WTC11 (cell line): ENCODE measurements at places on chromosomes 11 and 22. TPM values are rescaled to one million over a fixed set of nuclear protein-coding genes. Genes with fewer than 3 reads are reported as not detected.

MYO18B gene
- total RNA-seq: 0.55 to 1.4 TPM (median 0.96 TPM) in 3 replicates

- DNase-seq: no peak
Observed at GRCh38 chr11:47187723-47188122, 1.5 kb upstream of the PACSIN3 start.

GRCh38 chr22:17063411-17064106 is 21.2 kb upstream of the IL17RA start:
- DNase-seq: no peak

GRCh38 chr11:22666688-22667439 is 453 bp downstream of the GAS2 start:
- DNase-seq: peak; percentile 77

DNA sequence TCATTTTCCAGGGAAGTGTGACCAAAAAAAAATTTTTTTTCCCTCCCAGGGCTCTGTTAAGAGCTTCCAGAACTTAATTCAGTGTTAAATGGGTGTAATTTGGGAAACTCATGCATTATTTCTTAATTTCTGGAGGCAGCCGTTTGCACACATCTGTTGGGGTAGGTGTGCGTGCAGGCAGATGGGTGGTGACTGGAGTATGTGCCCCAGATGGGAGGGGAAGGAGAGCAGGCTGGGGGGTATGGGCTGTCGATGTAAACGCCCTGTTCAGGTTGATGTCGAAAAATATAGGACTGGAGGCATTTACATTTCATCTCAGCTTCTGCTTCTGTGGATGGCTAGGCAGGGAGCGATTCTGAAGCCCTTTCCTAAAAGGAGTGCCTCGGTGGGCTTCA is 13.7 kb upstream of the SHISAL1 start:
- DNase-seq: no peak

DNA sequence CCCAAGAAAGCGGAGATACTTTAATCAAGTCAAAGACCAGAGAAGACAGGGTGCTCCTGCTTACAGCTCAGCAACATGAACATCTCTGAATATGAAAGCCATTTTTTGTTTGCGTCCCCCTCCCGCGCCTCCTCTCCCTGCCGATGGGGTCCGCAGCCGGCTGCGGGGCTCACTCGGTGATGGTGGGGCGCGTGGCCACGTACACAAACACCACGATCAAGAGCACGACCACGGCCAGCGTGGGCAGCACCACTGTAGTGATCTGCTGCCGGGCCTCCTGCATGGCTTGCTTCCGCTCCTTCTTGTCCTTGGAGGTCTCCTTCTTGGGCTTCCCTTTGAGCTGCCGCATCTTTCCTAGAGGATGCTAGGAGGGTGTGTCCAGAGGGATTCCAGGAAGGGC is 64.3 kb downstream of the SMCO4 start:
- no peak for DNase-seq

GRCh38 chr11:130131961-130132850 is 27.4 kb upstream of the ST14 start:
- peak; percentile 67 for DNase-seq

DNA sequence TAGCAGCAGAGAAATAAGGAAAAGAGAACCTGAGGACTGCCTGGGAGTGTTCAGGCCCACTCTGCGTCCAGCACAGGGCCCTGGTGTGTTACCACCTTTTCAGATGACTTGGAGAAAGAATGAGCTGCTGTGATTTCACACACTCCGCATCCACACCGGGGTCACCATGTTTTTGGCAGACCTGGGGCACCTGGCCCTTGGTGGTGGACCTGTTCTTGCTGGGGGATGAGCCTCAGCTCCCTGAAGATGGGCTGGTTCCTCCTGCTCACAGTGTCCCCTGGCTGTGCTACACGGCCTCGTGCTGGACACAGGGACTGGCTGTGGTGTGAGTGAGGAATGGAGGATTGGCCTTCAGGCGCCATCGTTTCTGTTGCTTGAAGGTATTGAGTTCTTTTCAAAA is 1381.4 kb downstream of the TBC1D22A start:
- DNase-seq: no peak

DNA sequence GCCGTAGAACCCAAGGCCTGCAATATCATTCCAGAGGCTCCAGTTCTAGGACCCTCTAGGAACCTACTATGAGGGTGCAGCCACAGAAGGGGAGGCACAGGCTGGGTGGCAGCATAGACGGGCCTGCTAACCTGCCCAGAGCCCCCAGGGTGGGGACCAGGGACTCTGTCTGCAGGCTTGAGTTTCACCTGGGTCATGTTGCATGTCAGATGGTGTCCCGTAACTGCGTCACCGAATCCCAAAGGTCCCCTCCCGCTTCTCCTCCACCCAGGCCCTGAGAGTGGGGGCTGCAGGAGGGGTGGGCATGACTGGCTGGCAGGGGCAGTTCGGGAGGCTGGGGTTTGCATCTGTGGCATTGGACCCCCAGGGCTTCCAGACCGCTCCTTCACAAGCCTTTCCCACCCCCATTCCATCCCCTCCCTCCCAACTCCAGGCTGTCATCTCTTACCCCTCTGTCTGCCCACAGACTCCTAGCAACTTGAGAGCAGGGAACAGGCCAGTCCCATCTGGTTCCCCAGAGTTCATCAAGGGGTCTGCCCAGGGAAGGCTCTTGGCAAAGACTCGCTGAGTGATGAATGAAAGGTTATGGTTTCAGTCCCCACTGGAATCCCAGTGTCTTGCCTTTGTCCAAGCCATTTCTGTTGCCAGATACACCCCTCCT is 16.3 kb downstream of the MYO7A start:
- no peak for DNase-seq

- DNase-seq: no peak
Observed at GRCh38 chr22:40076702-40077645, 82.2 kb downstream of the FAM83F start.

DNA sequence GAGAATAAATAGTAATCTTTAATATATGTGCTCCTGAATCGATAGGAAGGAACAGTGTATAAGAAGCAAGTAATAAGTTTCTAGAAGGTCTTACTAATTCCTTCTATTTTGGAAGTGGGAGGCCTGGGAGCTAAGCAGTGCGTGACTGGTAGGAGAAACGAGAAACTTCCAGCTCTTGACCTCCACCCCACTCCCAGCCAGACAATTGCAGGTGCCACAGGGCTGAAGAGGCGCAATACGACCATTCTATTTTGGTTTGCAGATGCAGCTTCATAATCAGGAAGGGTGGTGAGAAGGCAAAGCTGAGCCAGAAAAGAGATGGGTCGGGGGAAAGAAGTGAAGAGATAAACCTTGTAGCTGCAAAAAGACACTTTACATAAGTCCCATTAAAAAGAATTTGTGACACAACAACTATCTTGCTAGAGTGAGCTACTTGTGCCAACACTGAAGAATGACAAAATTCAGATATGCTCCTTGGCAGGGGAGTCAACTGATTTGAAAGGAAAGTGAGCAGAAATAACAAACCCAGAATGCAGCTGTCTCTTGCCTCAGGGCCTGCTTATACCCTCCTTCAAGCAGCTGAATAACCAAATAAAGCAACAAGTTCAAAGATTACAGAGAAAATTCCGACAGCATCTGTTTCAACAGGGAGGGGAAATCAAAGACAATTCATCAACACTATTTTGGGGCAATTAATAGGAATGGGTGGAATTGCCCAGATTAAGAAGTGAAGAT is 35.1 kb downstream of the GRIA4 start:
- no peak for DNase-seq

DNA sequence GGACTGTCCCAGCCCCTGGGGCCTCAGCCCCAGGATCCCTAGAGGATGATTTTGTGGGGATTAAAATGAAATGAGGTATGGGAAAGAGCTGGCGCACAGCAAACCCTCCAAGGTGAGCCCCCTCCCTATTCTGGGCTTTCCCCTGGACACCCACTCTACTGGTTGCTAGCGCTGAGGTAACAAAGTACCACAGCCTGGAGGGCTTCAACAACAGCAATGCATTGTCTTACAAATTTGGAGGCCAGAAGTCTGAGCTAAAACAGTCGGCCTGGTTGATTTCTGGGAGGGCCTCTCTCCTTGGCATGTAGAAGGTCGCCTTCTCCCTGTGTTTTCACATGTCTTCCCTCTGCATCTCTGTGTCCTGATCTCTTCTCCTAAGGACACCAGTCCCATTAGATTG is 913.6 kb downstream of the NTM start:
- peak; percentile 16 for DNase-seq

- peak; percentile 22 for DNase-seq
Observed at GRCh38 chr22:23071230-23072076, 1.1 kb downstream of the GNAZ start.

DNA sequence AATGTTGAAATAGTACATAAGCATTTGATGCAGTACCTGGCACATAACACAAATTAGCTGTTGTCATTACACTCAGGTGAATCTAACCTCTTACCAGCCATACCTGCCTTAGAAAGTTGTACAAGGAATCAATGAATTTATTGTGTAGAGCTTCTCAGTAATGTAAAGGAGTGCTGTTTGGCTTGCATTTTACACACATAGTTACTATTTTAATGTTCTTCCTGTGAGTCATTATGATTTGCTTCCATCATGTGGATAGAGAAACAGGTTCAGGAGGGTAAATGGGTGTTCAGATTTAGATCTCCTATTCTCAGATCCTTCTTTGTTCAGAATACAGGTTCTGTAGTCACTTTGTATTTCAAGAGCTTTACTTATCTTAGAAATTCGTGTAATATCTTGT is 27.6 kb upstream of the RCE1 start:
- no peak for DNase-seq

DNA sequence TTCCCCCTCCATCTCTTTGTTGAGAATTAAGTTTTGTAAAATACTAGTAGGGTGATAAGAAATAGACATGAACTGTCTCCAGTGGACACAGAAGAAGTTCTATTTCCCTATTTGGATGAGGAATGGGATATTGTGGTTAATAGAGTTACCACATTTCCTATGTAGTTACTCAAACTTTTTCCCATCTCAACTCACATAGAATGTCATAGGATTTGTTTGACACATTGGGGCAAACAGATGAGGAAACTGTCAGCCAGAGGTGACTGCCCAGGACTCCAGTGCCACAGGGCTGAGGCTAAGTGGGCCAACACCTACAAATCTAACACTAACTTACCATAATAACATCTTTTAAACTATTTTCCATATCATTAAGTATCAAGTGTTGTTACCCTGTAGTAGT is 58.3 kb downstream of the CCDC83 start:
- no peak for DNase-seq

DNA sequence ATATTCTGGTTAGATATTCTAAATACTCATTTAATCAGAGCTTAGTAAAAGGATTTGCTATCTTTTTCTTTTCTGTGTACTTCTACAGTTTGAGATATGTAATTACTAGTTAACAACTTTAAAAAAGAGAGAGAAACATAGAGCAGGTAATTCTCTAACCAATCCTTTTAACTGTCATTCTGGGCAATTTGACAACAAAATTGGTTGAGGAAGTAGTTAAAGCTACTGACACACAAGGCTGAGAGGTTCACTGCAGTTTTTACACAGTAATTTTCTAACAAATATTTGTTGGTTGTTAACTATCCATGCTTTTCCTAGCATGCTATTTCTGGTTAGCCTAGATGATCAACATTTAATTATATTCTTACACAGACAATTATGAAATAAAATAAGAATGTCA is 3.6 kb downstream of the SOX6 start:
- DNase-seq: no peak

DNA sequence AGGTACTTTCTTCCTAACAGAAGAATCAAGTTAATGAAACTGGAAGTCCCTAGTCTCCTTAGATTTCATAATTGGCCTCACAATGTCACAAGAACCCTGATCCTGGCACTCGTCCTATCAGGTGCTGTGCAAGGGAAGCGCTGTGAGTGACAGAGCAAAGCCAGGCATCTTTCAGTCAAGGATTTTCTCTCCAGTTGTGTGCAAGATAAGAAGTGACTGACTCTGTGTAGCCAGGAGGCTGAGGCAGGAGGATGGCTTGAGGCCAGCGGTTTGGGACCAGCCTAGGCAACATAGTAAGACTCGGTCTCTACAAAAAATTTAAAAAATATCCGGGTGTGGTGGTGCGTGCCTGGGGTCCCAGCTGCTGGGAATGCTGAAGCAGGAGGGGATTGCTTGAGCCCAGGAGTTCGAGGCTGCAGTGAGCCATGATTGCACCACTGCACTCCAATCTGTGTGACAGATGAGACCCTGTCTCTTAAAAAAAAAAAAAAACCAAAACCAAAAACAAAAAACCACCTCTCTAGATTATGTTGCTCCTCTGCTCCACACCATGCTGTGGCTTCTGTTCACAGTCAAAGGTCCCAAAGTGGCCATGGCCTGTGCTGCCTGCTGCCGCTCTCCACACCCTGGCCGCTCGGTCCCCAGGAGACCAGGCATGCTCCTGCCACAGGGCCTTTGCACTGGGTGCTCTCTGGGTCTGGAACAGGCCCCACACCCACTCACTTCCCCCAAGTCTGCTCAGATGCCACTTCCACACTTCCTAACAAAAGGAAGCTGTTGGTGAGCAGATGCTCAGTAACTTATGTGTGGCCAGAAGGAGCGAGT is 54.2 kb upstream of the CLDN5 start:
- DNase-seq: no peak

DNA sequence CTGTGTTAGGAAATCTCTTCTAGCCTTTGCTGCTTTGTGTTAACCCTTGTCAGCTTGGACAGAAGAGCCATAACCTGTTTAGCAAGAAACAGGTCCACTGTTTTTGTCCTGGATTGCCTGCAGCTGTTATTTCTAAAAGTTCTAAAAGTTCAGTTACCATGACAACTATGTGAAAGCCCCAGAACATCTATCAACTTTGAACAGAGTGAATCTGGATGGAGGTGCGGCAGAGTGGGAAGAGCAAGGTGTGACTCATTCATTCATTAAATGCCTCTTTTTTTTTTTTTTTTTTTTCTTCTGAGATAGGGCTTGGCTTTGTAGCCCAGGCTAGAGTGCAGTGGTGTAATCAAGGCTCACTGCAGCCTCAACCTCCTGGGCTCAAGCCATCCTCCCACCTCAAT is 50.5 kb downstream of the RBX1 start:
- no peak for DNase-seq

GRCh38 chr11:19739872-19740271 is 27.2 kb downstream of the NAV2 start:
- DNase-seq: peak; percentile 43

PTH gene
- total RNA-seq: not detected in 3 replicates

- DNase-seq: no peak
Observed at GRCh38 chr22:46058091-46058420, 81.1 kb upstream of the WNT7B start.

DNA sequence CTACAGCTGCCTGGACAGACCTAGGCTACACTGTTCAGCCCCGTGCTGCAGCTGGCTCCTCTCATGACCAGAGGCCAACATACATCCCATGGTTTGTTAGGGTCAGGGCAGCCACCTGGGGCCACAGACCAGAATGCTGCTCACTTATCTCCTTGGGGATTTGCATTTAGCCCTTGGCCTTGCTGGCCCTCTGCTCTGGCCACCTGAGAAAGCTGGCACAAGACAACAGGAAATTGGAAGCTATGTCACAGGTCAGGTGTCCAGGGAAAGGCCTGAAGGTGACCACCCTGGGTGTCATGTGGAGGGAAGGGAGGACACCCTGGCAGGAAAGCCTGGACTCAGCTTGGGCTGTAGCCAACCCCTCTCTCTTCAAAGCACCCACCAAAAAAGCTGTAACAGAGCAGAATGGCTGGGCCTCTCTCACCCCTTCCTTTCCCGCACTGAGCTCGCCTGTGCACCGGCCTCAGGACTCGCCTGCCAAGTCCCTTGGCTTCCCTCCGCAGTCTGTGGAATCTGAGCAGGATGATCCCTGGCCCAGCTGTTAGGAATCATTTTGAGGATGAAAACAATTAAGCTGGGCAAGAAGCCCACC is 86.3 kb downstream of the SNX19 start:
- no peak for DNase-seq
